ENCODE measurements at places on chromosomes 3 and 15.

DNA sequence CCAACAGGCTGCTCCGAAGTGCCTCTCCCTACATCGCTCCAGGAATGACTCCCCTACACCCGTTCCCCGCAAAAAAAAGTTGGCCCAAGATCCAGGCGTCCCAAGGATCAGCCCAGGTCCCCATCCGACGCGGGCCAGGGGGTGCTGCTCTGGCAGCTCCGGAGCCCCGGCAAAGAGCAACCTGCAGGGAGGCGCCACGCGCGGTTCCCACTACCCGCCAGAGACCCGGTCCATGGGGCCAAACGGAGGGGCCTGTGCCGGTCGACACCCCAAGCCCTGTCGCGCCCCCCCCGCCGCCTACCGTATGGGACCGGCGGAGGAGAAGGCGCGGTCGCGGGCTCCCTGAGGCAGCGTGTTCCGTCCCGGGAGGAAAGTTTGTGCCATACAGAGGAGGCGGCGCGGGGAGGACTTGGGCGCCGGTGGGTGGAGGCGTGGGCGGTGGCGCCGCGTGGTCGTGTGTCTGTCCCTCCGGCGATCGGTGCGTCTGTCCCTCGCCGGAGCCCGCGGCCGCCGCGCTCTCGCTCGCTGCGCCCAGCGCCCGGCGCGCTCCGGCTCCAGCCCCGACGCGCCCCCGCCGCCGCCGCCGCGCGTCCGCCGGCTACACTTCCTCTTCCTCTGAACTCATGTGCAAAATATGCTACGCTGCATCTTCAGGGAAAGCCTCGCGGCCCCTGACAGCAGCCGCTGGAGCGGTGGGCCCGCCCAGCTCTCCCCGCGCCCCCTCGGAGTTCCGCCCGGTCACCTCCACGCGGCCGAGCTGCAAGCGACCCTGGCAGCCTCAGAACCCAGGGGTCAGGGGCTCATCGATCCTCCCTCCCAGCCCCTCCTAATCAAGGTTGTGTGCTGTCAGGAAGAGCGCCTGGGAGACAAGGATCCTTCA lies at the start of gene RFTN1:
RFTN1 (minus strand) TSS at position 559 of the 880 bp plus-strand sequence. CDS start 19,830 bp downstream, outside the sequence.
- DNase-seq, result peak; percentile 44

GRCh38 chr3:106825962-106826605 lies 551.2 kb upstream of the CCDC54 start:
- DNase-seq, result no peak

DNA sequence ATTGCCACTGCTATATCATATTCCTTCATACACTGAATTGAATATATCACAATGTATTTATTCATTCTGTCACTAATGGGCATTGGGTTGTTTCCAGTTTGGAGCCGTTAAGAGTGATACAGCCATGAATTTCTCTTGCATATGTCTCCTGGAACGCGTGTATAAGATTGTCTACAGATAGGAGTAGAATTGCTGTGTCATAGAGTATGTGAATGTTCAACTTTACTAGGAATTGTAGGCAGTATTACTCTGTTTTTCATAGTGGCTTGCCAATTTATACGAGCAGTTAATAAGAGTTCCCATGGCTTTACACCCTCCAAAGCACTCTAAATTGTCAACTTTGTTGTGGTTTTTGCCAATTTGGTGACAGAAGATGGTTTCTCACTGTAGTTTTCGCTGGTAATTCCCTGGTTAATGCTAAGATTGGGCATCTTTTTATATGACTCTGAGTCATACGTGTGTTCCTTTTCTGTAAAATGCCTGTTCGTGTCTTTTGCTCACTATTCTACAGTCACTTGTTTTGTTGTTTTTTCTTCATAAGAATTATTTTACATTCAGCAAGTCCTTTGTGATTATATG lies 136.1 kb upstream of the LIPC start:
- DNase-seq, result no peak

DNA sequence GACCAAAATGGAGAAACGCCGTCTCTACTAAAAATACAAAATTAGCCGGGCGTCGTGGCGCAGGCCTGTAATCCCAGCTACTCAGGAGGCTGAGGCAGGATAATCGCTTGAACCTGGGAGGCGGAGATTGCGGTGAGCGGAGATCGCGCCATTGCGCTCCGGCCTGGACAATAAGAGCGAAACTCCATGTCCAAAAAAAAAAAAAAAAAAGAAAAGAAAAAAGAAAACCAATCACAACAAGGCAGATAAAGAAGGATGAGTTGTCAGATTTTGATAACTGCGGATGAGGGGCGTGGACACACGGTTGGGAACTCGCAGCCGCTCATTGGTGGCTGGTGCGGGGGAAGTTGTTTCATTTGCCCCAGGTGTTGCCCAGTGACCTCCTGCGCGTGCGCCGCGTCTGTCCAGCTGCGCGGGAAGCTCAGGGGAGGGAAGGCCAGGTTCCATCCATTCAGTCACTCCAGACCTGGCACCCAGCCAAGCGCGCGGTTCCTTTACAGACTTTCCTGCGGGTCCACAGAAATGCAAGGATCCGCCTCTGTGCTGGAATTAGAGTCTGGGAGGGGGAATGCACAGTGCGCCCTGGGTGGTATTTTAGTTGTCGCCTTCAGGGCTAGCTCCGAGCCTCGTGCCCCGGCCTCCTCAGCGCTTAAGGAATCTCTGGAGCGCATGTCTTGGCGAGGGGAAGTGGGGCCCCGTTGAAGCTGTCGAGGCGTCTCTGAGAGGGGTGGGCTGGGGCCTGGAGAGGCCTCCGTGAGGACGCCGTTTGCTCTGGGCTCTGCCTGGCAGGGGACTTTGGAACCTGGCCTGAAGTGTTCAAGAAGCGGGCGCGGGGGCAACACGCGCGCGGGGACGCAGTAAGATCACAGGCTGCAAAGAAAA lies 708 bp upstream of the GCHFR start:
- DNase-seq, result no peak

Data from stimulated activated CD8-positive, alpha-beta memory T cell treated with anti-CD3 and anti-CD28 coated beads, Interleukin-2, amount 100 ng/mL, for 48 hours (primary cell).